ENCODE measurements at places on chromosomes 4 and X. TPM values are rescaled to one million over a fixed set of nuclear protein-coding genes. Genes with fewer than 3 reads are reported as not detected.

GRCh38 chr4:74950882-74951281, 18.0 kb downstream of the PARM1 start:
- no peak for DNase-seq

DNA sequence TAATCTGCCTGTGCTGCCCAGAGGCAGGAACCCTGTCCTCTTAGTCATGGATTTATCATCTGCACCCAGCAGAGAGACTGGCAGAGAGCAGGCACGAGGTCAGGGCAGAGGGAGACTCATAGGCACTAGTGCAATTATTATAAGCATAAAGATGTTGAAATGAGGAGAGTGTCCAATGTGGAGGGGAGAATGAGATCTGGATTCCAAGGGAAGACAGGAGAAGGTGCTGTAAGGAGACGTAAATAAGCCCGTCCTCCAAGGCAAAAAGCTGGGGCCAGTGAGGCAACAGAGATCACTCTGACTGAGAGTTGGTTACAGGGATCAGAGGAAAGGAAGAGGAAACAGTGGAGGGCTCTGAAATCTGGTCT, 406.2 kb downstream of the MAPK10 start:
- no peak for DNase-seq

DNA sequence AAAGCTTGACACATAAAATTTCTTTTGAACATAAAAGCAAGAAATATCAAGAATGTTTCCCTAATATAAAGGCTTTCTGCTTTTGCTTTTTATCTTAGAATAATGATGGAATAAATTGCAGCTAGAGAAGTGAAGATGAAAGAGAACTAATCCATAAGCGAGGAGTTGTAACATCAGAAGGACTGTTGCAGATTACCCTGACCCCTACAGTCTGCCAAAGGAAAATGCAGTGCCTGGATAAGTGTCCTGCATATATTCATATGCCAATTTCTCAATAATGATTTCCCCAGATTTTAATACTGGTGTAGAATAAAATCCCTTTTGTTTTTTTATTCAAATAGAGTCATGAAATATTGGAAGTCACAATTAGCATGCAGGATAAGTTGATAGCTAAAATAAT, 115.9 kb downstream of the MAGEC2 start:
- no peak for DNase-seq

- DNase-seq, result no peak
These were observed 23.2 kb upstream of the FAM90A26 start for GRCh38 chr4:9146967-9147366.

GRCh38 chr4:99157478-99157935, 13.4 kb upstream of the ADH4 start:
- DNase-seq, result no peak

Gene ACE2
- total RNA-seq, result not detected

GRCh38 chr4:108861334-108861733, 98.5 kb upstream of the ETNPPL start:
- DNase-seq, result peak; percentile 15

- DNase-seq, result no peak
These were observed 484.5 kb downstream of the IL1RAPL1 start for GRCh38 chrX:29071525-29072320.

DNA sequence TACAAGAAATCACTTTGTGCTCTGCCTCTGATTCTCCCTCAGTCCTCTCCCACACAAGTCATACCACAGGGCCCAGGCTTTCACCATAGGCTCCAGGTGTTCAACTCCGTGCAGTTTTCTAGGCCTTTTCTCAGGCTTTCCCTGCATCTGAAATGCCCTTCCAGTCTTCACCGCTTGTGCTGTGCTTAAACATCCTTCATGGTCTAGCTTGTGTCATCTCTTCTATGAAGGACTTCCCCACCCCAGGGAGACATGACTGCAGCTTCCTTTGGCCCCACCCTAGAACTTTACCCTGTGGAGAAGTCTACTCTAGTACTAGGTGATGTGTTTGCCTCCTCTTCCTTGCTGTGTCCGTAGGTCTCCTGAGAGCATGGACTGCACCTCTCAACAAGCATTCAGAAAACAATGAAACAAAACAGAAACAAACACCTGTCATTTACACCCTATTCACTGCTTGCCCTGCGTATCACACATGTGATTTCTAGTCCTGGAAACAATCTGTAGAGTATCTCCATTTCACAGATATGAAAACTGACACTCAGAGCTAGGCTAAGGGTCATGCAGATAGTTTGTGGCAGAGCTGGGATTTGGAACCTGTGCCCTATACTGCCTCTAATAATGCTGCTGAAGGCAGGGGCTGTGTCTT, 22.7 kb upstream of the LEF1 start:
- no peak for DNase-seq

Gene MCF2
- total RNA-seq, result not detected

Gene DKK2
- total RNA-seq, result not detected

Gene ASMT
- not detected for total RNA-seq

- no peak for DNase-seq
These were observed 36.9 kb downstream of the CCDC158 start for GRCh38 chr4:76384052-76384451.

- DNase-seq, result no peak
These were observed 556.6 kb downstream of the NLGN4X start for GRCh38 chrX:5672099-5672498.

Gene UBA1
- 174 TPM for total RNA-seq

DNA sequence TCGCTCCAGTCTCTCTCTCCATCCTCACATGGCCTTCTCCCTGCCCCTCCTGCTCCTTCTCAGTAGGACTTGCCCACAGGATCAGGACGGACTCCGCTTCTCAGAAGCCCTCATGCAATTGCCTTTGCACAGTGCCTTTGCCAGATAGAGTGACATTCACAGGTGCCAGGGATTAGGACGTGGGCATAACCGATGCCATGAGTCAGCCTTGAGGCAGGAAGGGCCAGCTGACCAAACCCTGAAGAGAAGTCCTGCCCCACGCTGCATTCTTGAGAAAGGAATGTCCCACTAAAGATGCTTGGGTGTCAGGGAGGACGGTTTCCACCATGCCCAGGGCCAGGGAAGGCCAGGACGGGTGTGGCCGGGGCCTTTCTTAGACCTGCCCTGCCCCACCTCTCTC, 6.6 kb upstream of the GRPEL1 start:
- no peak for DNase-seq

Data from K562 (cell line).